ENCODE measurements at places on chromosomes 7 and 10.

DNA sequence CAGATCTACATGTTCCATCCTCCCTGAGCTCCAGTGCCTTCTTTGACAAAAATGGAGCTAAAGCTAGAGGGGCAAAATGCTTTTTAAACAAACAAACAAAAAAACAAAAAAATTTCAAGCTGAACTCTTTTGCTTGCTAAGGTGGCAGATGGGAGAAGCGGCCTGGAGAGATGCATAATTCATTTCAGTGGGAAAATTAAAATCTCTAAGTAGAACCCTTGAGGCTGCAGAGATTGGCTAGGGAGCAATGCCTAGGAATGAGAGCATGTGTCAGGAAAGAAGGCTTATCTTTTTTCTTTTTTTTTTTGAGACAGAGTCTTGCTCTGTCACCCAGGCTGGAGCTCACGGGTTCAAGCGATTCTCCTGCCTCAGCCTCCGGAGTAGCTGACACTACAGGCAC, 46.4 kb upstream of the SAMD8 start:
- H3K4me1 ChIP-seq, result peaks cover 2% of the 10 kb centered on the region
- DNase-seq, result no peak
- no peaks in the 10 kb centered on the region for H3K27me3 ChIP-seq
- no peak overlapping the region for H3K4me3 ChIP-seq
- H3K27ac ChIP-seq, result no peak overlapping the region

DNA sequence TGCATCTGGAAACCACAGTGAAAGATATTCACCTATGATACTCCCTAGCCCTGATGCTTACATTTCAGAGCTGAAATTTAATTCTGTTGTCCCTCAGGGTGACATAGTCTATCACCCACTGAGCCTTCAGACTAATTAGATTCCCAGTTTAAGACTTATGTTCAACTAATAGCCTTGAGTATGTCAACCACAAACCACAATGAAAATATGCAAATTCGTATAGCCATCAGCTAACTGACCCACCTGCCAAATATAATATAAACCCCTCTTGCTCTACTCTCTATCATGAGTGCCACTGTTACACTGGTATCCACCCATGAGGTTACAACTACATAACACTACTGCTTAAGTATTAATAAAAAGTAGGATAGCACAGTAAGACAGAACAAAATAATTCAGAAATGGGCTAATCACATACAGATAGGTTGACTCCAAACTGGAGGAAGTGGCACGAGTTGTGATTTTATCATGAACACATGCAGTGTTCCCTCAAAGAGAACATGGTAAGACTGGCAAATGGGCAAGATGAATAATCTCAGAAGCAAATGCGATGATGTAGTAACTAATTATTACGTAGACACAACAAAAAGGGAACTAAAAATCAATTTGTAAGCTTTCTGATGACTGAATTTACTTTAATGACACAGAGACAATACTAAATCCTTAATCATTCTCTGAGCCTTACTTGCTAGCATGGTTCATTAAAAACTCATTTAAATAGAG, 290.6 kb downstream of the PARD3 start:
- no peak overlapping the region for H3K27ac ChIP-seq
- H3K4me3 ChIP-seq, result no peak overlapping the region
- H3K27me3 ChIP-seq, result no peaks in the 10 kb centered on the region

- DNase-seq, result peak; percentile 40
- H3K27me3 ChIP-seq, result peaks cover 6% of the 10 kb centered on the region
- H3K4me3 ChIP-seq, result no peak overlapping the region
- H3K4me1 ChIP-seq, result no peaks in the 10 kb centered on the region
Observed at GRCh38 chr10:4686644-4686996, 139.4 kb upstream of the AKR1E2 start.

GRCh38 chr10:72171175-72171630, 44.6 kb upstream of the ANAPC16 start:
- H3K27me3 ChIP-seq, result no peaks in the 10 kb centered on the region
- DNase-seq, result no peak
- no peak overlapping the region for H3K4me3 ChIP-seq
- no peak overlapping the region for H3K27ac ChIP-seq
- peaks cover 7% of the 10 kb centered on the region for H3K36me3 ChIP-seq

DNA sequence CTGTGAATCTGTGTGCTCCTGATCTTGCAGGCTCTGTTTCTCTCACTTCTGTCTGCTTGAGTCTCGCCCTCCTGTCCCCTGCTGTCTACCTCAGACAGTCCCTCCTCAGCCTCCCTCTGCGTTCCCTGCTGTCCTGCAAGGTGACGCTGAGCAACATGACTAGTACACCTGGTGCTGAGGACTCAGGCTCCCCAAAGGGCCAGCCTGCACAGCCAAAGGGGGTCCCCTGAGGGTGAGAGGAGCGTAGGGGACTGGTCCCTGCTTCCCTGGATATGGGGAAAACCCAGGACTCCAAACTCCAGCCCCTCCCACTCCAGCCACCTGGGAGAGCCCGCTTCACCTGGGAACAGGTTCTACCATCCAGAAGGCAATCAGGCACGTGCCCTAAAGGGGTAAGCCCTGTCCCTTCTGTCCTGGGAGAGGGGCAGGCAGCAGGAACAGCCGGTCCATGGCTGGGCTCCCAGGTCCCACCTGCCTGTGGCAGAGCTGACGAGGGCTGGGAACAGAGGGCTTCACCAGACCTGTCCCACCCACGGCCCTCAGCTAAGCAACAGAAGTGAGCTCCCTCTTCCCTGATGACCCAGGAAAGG, 156.5 kb downstream of the UBE2H start:
- DNase-seq, result no peak
- H3K27me3 ChIP-seq, result peaks cover 2% of the 10 kb centered on the region
- H3K4me1 ChIP-seq, result no peaks in the 10 kb centered on the region
- H3K36me3 ChIP-seq, result no peaks in the 10 kb centered on the region

DNA sequence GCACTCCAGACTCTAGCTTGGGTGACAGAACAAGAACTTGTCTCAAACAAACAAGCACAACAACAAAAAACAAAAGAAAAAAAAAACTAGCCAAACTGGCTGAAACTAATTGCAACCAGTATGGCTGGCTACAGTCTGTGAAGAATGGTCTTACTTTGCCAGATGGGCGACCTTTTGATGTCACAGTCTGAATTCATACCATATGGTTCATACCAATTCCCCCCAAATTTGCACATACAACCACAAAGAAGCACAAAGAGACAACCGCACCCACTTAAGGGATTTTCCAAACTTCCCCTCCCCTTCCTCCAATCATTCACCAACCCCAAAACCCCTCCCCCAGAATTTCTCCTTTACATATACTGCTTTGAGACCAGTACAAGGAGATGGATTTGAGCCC, 114.2 kb downstream of the SPAG6 start:
- no peak overlapping the region for H3K27ac ChIP-seq
- no peaks in the 10 kb centered on the region for H3K27me3 ChIP-seq
- H3K4me3 ChIP-seq, result no peak overlapping the region
- DNase-seq, result no peak
- H3K36me3 ChIP-seq, result no peaks in the 10 kb centered on the region
- peaks cover 8% of the 10 kb centered on the region for H3K4me1 ChIP-seq

GRCh38 chr10:123297175-123297574, 143.0 kb downstream of the BUB3 start:
- no peaks in the 10 kb centered on the region for H3K36me3 ChIP-seq
- H3K27ac ChIP-seq, result no peak overlapping the region
- no peaks in the 10 kb centered on the region for H3K27me3 ChIP-seq

GRCh38 chr10:25117757-25118156, 57.0 kb upstream of the GPR158 start:
- no peak overlapping the region for H3K27ac ChIP-seq
- no peaks in the 10 kb centered on the region for H3K4me1 ChIP-seq
- no peak overlapping the region for H3K4me3 ChIP-seq
- no peak for DNase-seq

DNA sequence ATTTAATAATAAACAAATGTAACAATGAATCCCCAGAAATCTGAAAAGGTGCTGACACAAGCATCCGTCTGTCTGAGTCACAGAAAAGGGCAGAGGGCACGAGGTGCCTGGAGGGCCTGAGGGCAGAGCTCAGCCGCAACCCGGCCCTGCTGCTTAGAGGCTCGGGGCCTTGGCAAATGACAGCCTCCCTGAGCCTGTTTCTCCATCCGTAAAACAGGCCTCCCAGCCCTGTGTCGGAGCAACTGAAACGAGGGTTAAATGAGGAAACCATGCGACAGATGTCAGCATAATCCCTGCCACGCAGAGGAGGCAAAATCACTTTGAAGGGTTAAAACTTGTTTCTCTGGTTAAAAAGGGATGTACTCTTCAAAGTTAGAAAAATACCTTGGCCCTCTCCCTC, 24.9 kb downstream of the NUDT1 start:
- H3K36me3 ChIP-seq, result peaks cover 6% of the 10 kb centered on the region
- no peak overlapping the region for H3K4me3 ChIP-seq
- H3K4me1 ChIP-seq, result peaks cover under 1% of the 10 kb centered on the region
- DNase-seq, result no peak
- no peak overlapping the region for H3K27ac ChIP-seq

GRCh38 chr7:70353330-70353945, 755.2 kb downstream of the AUTS2 start:
- H3K27ac ChIP-seq, result no peak overlapping the region
- H3K36me3 ChIP-seq, result no peaks in the 10 kb centered on the region
- no peak overlapping the region for H3K4me3 ChIP-seq
- no peaks in the 10 kb centered on the region for H3K4me1 ChIP-seq
- DNase-seq, result no peak
- H3K27me3 ChIP-seq, result no peaks in the 10 kb centered on the region

- no peaks in the 10 kb centered on the region for H3K27me3 ChIP-seq
- DNase-seq, result no peak
- no peak overlapping the region for H3K4me3 ChIP-seq
- no peak overlapping the region for H3K27ac ChIP-seq
Observed at GRCh38 chr10:126242397-126243260, 145.6 kb downstream of the ADAM12 start.

GRCh38 chr10:17430647-17431355, 23.6 kb downstream of the ST8SIA6 start:
- peaks cover 51% of the 10 kb centered on the region for H3K4me1 ChIP-seq
- peaks cover 4% of the 10 kb centered on the region for H3K36me3 ChIP-seq
- peaks cover 24% of the 10 kb centered on the region for H3K27me3 ChIP-seq

GRCh38 chr7:801940-802381, 30.3 kb upstream of the SUN1 start:
- no peaks in the 10 kb centered on the region for H3K36me3 ChIP-seq
- no peak overlapping the region for H3K27ac ChIP-seq
- no peak overlapping the region for H3K4me3 ChIP-seq
- no peaks in the 10 kb centered on the region for H3K4me1 ChIP-seq

DNA sequence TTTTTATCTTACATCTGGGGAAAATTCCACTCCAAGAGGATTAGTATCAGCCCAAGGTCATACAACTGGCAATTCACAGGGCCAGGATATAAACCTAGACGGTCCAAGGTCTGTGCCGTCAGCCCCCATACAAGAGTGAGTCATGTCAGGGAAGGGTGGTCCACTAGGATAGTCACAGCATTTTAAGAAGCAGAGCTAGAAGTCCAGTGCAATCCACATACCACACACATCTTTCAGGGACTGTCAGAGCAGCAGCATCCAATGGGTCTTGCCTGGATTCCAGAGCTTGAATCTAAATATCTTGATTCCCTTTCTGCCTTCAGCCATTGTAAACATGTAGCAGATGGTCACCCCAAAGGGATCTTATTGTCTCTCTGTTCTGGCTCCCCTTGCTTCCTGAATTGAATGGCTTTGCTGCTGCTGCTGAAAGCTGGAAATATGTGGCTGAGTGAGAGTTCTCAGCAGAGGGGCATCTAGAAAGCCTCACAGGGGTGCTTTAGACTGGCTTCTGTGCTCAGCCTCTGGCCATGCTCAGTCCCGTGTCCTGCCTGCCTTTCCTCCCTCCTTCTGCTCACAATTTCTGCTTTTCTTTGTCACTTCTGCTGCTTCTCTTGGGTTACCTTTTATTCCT, 9.9 kb upstream of the OR6V1 start:
- no peaks in the 10 kb centered on the region for H3K36me3 ChIP-seq
- no peak overlapping the region for H3K4me3 ChIP-seq
- DNase-seq, result no peak
- H3K4me1 ChIP-seq, result peaks cover 2% of the 10 kb centered on the region
- no peak overlapping the region for H3K27ac ChIP-seq

GRCh38 chr7:138014686-138015085, 12.8 kb upstream of the CREB3L2 start:
- H3K27ac ChIP-seq, result no peak overlapping the region
- H3K4me1 ChIP-seq, result no peaks in the 10 kb centered on the region
- H3K36me3 ChIP-seq, result no peaks in the 10 kb centered on the region
- peaks cover 16% of the 10 kb centered on the region for H3K27me3 ChIP-seq
